ENCODE measurements at places on chromosomes 3 and 15.

GRCh38 chr3:150444371-150444770 lies 36.3 kb downstream of the TSC22D2 start:
- no peak for DNase-seq

GRCh38 chr3:168693870-168694269 lies 598.1 kb upstream of the GOLIM4 start:
- DNase-seq, result no peak

DNA sequence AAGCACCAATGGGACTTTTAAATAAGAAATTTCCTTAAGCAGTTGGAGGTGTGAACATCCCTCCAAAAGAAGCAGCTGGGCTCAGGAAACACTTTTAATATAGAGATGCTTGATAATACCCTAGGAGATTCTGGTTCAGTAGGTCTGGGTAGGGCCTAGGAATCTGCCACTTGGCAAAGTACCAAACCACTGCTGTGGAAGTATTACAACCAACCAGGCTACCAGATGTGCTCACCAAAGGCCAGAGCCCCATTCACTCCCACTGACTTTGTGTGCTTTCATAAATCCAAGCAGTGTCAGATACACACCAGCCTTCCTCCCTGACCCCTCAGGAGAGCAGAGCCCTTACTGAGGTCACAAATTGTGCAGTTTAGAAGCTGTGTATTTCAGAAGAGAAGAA lies 162.6 kb downstream of the CCNL1 start:
- DNase-seq, result no peak

DNA sequence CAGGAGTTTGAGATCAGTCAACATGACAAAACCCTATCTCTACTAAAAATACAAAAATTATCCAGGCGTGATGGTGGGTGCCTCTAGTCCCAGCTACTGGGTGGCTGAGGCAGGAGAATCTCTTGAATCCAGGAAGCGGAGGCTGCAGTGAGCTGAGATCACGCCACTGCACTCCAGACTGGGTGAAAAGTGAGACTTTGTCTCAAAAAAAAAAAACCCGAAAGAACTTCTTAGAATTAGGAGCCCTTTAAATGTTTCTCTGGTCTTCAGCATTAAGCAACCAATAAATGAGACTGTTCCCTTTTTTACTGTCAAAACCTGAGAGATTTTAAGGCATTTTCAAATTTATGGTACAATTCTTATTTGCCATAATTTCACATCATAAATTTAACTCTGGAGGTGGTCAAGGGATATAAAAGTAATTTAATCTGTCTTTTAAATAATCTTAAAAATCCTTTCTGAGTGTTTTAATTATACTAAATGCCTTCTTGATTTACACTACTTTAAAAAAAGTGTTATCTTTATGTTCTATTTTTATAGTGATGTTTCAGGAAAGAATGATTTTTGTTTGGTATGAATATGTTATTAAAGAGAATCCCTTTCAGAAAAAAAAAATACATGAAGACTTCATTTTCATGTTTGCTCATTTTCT lies 10.1 kb downstream of the PCOLCE2 start:
- no peak for DNase-seq

DNA sequence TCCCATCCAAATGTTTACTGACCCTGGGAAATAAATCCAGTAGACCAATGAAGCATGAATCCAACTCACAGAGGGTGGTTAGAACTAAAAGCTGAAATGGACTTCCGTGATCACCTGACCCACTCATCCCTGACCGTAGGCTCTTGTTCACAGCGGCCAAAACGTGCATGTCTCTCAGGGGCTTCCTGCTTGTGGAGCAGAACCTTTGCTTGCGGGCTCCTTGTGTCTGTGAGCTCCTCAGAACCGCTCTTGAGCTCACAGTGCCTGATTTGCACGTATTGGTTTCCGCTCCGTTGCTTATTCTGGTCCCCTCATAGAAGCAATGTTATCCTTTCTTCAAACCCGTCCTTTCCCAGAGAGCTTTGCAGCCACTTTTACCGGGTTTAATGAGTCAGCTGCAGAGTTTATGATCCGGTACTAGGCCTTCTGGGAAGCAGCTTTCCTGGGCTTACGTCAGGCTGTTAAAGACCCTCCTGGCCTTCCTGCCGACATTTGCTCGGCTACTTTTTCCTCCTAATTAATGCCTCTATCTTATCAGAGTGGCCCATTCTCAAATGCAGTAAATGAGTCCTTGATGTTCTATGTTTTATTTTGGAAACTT lies 35.4 kb downstream of the LIPC start:
- DNase-seq, result peak; percentile 82

- DNase-seq, result no peak
Measured at GRCh38 chr3:134852132-134852531, 57.1 kb downstream of the EPHB1 start.

GRCh38 chr15:38564557-38565286 lies at the start of gene RASGRP1:
Gene RASGRP1 (minus strand): TSS chr15:38564814. CDS start chr15:38564628, 186 bp downstream.
- no peak for DNase-seq

DNA sequence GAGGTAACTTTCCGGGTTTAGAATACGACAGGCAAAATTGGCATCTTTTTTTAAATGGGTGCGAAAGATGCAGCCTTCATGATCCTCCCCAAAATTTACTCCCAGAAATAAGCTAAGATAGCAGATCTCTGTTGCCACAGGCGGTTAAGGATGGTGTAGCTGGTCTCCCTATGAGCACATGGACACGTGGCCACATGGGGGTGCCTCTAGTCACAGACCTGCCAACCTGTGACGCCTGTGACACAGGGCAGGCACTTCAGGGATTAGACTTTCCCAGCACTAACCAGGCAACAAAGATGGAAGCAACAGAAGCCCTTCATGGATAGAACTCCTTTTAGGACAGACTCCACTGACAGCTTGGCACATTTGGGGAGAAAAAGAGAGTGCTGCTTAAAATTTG lies 320.3 kb downstream of the THSD4 start:
- DNase-seq, result no peak

GRCh38 chr3:194235160-194235559 lies 99.2 kb downstream of the HES1 start:
- DNase-seq, result no peak

- DNase-seq, result no peak
Measured at GRCh38 chr3:64353226-64353625, 128.0 kb upstream of the PRICKLE2 start.

- DNase-seq, result no peak
Measured at GRCh38 chr3:52039426-52039825, 16.9 kb downstream of the DUSP7 start.
